ENCODE measurements at places on chromosomes 1 and 21.

DNA sequence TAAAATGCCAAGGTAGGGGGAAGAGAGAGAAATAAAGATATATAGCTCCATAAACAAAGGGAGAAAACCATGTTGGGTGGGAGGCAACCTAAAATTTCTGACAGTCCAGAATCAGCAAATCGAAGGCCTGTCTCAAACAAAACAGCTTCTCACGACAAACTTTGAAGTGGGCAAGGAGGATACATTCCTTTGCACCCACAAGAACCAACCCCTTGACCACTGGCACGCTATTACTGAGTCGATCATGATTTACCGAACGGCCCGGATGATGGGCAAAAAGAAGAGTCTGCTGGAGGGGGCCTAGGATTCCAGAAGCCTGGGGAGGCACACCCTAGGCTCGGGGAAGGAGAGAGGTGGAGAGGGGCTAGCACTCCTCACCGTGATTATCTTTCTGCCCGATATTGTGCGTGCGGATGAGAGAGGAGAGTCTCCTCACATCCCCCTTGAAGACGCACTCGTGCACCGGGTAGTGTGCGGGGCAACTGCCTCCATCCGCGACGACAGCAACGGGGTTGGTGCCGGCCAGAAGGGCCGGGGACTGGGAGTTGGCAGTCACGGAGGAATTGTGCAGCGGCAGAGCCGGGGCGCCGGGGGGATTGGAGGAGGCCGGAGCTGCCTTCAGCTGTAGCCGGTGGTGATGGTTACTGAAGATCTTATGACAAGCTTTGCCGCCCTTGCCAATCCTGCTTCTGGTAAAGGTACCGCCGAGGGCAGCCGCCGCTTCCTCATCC is 756 bp downstream of the ANKRD13C start:
- DNase-seq, result peak; percentile 18

GRCh38 chr1:37676281-37677142 is 15.8 kb upstream of the CDCA8 start:
- DNase-seq, result no peak

- DNase-seq, result no peak
Measured at GRCh38 chr1:117093091-117093534, 28.4 kb downstream of the TRIM45 start.

GRCh38 chr1:235670157-235670776 is 20.7 kb upstream of the GNG4 start:
- no peak for DNase-seq

DNA sequence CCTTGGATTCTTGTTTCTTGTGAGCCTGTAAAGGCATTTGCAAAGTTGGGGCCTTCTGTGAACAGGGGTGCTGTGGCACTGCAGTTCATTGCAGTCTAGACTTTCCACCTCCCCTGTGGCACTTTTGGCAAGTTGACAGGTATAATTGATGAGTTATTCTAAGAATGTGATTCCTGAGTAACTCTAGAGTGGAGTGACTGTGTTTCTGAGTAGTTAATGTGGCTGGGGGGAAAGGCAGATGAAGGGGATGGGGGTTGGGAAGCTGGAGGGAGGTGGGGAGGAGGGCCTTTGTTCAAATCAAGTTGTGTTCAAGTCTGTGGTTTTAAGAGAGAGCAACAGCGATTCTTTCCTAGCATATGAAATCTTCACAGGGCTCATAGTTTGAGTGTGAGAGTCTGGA is 32.9 kb downstream of the PBX1 start:
- DNase-seq, result no peak

DNA sequence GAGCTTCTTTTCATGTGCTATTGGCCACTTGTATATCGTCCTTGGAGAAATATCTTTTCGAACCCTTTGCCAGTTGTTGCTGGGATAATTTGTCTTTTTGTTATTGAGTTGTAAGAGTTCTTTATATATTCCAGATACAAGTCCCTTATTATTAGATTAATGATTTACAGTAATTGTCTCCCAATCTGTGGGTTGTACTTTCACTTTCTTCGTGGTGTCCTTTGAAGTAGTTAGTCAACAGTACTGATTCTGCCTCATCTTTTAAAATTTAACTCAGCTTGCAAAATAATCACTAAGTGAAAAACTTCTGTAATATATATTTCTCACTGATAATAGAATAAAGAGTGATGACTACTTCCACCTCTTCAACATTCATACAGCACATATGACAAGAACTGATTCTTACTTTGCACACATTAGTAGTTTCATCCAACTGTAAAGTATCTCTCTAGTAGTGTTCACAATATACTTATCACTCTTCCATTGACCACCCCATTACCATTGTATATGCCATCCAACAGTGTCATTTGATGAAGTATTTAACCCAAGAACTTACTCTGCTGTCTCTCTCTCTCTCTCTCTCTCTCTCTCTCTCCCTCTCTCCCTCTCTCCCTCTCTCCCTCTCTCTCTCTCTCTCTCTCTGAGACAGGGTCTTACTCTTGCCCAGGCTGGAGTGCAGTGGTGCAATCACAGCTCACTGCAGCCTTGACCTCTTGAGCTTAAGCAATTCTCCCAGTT is 104.2 kb upstream of the DMRTA2 start:
- no peak for DNase-seq

DNA sequence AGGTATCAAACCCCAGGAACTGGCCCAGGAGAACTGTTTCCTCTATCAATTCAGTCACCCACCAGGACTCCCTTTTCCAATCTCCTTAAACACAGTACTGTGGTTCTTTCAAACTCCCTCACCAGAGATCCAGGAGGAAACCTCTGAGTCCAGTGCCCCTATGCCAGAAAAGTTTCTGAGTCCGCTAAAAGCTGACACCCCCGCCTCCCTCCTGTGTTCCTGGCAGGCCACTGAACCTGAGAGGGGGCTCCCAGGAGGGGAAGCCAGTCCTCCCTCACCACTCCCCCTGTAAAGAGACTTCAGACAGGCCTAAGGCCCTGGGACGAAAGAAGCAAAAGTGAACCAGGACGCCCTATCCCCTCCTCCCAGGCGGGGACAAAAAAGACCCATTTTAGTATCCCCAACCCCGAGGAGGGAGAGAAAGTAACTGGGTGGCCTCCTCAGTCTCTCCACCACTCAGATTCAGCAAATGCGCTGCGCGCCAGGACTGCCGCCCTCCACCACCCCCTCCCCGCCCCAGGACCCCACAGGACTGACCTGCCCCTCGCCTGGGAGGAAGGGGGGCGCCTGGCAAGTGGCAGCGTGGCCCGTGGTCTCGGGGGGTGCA is 624 bp downstream of the SLC41A1 start:
- DNase-seq, result no peak

- no peak for DNase-seq
Measured at GRCh38 chr1:226862890-226863289, 7.5 kb upstream of the PSEN2 start.

DNA sequence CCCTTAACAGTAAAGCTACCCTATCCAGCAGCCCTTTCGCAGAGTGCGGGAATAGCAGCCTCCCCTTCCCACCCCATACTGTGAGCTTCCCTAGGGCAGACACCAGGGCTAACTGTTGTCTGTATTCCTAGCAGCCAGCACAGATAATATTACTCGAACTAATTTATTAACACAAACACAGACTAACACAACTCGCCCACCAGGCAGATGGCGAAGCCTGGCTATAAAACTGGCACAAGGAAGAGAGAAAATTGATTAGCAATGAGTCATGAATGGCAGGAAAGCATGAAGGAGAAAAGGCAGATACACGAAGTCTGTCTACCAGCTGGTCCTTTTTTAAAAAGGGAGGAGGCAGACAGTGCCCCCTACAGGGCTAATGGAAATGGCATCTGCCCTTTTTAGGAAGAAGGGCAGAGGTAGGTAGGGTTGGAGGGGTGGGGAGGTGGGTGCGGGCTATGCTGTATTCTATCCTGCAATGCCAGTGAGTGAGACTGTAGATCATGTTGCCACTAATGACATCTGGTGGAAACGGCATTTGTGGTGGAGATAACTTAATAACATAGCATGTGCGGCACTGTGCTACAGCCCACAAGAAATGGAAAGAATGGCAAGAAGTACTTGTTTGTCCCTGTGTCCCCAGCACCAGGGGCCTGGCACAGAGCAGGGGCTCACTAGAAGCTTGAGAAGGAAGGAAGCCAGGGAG is 30.6 kb upstream of the CTPS1 start:
- peak; percentile 93 for DNase-seq

DNA sequence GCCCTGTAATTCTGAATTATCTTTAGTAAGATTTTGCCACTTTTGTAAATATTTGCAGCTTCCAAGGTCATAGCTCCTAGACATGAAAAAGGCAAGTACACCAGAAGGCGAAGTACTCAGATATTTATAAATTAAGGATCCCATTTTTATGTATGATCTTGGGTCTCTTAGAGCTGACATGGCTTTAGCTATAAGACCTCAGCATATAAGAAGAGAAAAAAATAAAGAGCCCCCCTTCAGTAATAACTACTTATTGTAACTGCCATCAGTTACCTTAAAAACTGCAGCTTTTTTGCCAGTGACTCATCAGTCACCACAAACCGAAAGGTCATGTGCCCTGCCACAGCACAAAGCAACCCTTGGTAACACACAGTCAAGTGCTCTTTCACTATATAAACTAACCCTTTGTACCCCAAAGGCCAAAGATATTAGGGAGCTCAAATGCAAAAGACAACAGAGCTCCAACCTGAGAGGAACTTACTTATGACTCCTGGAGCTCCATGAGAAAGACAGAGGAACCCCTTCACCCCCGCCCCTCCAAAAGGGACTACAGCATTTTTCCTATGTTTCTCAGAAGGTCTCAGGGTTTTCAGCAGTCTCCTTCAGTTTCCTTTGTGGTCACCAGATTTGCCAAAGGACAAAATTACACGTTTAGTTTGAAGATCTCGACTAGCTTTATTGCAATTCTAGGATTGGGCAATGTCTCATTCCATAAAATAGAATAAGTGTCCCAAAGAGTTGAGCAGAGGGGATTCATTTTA is 219.8 kb upstream of the DUSP10 start:
- DNase-seq, result no peak

GRCh38 chr1:53125122-53125521 is 17.3 kb downstream of the SLC1A7 start:
- DNase-seq, result no peak

- no peak for DNase-seq
Measured at GRCh38 chr21:42003051-42003461, 7.1 kb downstream of the ZBTB21 start.

DNA sequence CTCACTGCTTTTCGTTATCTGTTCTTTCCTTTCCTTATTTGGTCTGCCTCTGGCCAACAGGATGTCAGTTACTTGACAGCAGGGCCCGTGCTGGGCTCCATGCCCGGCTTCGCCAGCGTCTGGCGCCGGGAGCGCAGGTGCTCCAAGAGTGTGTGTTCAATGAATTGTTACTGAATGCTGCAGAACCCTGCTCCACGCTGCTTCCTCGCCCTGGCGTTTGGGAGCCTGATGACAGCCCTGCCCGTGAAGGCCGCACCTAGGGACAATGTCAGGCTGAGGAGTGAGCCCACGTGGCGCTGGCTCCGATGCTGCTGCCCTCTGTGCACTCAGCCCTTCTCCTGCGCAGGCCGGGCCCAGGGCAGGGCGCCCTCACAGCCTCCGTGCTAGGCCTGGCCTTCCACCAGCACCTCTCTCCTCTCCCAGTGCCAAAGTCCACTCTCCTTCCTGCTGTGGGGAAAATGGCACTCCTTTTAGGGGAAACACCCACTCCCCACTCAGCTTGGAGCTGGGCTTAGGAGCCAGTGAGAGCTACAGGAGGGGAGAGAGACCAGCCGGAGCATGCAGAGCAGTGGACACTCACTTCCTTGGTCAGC is 51.4 kb downstream of the ACBD3 start:
- no peak for DNase-seq

GRCh38 chr1:222749927-222750326 is 12.9 kb downstream of the FAM177B start:
- no peak for DNase-seq

DNA sequence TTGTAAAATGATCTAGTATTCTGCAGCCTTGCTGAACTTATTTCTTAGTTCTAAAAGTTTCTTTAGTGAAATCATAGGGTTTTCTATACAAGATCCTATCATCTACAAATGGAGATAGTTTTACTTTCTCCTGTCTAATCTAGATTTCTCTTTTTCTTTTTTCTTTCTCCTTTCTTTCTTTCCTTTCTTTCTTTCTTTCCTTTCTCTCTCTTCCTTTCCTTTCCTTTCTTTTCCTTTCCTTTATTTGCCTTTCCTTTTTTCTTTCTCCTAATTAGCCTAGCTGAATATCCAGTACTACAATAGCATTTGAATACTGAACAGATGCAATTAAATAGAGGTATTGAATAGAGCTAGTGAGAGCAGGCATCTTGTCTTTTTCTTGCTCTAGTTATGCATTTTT is 186.6 kb upstream of the SPAG17 start:
- DNase-seq, result no peak

- DNase-seq, result no peak
Measured at GRCh38 chr1:170265234-170265633, 119.5 kb downstream of the NTMT2 start.

DNA sequence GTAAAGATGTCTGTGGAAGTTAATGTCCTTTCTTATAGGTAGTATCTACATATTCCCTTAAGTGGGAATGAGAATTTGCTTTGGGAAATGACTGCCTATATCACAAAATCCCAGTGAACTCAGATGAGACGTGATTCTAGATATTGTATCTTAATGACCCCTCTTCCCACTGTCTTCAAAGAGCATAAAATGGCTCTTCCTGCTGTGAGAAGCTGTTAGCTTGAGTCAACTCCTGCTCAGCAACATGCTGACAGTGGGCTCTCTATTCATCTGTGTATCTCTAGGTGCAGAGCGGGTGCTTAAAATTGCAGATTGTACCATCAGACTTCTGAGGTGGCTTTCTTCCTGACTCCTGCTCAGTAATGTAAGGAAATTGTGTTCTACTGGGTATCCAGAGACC is 100.6 kb downstream of the SPAG17 start:
- DNase-seq, result no peak

DNA sequence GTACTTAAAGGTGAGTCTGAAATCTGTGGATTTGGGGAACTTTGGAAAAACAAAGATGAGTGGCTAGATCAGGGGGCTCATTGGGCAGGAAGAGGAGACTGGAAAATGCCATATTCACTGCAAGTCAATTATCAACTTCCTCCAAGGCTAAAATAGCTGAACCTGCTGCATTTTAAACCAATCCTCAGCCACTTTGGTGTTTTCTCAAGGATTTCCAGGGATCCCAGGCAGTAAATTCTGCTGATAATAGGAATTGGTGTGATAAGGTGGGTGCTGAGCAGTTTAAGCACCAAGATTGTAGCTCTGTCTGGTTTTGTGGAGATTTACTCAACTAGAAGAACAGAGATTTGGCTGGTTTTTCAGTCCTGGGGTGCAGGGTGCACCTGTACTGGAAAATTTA is 153.9 kb upstream of the CAMK1G start:
- DNase-seq, result no peak

DNA sequence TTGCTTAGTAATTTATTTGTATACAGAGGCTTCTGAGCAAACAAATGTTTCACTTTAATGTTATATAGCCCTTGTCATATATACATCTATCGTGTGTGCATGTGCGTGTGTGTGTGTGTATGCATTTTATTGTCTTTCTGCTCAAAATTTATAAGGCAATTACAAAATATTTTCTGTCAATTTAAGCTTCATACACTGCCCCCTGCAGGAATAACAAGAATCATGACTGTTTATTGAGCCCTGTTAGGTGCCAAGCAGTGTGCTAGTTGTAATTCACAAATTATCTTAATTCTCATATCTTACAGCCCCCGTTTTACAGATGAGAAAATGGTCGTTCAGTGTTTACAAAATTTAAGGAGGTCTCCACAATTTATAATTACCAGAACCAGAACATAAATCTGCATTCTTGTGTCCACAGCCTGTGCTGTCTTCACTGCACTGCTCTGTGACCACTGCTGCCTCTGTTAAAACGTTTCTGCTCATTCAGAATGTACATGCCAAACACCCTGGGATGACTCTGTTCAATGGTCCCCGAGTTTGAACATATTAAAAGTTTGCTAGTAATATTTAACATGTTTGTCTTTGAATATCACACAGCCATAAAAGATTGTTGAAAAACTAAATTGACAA is 181.3 kb downstream of the ATP6V1G3 start:
- DNase-seq, result peak; percentile 14
